ENCODE measurements at places on chromosomes 3 and 15.

- no peak for DNase-seq
Observed at GRCh38 chr3:15645246-15645645, 43.7 kb downstream of the BTD start.

DNA sequence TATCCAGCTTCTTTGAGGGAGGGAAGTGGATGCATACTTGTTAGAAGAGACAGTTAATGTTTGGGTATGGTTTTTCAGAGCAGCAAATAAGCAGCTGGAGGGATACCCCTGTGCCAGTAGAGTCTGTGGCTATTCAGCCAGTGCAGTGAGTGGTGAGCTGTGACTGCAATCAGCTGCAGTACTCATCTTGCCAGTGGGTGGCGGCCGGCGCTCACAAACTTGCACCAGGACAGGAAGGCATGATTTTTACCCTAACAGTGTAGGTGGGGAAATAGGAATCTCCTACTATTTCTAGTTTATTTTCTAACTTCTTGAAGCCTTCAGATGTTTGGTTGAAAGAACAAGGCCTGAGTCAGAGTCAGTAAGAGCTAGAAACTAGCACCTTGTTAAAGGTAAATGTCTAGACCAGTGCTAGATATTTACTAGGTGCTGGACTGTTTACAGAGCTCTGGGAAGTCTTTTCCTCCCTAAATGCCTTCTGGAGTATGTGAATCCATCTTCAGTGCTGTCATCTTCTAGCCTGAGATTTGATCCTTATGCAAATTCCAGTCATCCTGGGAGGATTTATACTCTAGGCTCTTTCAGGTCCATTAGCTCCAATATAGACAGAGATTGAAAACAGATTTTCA lies 23.6 kb downstream of the TIMP4 start:
- DNase-seq, result peak; percentile 25

DNA sequence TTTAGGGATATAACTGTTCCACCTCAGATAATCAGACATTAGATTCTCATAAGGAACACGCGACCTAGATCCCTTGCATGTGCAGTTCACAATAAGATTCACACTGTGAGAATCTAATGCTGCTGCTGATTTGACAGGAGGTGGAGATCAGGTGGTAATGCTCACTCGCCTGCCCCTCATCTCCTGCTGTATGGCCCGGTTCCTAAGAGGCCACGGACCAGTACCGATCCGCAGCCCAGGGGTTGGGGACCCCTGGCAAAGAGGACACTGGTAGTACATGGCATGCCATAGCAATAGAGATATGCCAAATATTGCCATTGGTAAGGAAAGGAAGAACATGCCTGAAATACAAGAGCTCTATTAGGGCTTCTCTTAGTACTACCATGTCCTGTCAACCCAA lies 59.7 kb downstream of the LSM3 start:
- DNase-seq, result no peak

- no peak for DNase-seq
Observed at GRCh38 chr3:173761161-173761560, 363.6 kb downstream of the NLGN1 start.

DNA sequence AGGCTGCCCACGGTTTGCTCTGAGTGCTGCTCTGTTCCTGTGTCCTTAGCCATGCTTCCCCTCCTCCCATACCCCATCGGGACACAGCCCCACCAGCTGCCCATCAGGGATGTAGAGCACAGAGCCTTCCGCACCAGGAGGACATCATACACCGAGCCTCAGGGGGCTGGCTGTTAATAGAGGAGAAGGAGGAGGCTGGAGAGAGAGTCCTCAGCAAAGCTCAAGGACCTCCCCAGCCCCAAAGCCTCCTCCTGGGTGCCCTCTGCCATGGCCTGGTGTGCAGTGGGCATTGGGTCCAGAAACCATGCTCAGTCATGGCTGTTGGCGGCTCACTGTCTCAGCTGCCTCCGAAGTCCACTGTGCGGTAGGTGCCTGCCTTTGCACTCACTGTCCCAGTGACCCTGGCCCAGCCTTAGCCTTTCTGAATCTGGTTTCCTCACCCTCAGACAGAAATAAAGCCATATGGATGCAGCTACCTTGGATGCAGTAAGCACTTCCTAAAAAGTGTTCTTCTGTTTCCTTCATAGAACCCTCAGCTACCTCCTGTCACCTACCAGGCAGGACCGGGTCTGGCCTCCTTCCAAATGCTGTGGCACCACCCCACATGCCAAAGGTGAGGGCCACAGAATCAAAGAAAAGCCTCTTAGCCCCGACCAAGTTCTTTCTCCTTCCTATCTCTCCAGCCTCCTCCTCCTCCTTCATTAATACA lies 53.9 kb downstream of the ACAD9 start:
- no peak for DNase-seq

DNA sequence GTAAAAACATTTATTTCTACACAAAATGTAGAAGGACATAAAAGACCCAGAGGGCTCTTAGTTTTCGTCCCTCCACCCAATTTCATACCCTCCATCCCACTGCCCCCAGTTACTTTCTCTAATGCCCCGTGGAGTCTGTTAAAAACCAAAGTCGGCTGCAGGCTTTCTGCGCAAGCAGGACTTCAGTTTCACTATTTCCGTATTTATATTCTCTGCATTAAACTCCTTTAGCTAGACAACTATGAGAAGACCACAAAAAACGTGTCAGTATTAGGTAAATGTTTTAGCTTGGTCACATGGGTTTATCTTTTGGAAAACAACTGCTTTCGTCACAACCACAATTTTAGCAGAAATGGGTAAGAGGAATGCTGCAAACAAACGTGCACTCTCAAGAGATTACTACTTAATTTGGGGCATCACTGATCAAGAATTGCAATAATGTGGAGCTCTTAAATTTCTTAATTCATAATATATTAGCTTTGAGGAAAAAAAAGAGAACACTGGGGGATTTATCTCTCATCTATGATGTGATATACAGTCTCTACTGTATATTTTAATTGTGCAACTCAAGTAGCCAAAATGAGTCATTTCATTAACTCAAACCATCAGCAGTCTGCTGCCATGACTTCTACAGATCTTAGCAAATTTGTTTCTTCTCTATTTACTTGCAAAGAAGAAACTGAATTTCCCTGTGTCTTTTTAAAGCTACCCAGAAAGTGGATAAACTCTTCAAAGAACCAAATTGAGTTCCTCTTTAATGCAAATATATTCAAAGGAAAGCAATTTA lies 740 bp upstream of the NSMCE3 start:
- no peak for DNase-seq

DNA sequence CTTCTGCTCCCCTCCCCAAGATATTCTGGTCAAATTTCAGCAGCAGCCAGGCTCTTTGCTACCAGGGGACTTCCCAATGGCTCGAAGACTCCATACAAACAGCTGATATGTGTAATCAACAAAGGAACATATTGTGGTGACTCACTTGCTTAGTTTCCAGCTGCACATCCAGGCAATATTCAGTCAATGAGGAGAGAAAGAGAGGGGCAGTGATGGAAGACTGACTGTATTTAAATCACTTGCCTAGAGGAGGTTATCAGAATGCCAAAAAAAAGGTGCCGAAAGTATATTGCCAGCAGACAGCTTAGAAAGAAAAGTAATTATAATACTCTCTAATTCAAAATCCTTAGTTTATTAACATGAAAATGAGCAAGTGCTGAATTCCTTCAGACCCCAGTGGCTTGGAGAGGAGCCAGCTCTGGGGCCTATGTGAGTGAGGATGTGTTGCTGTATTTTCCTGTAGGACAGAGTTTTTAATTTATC lies 236.5 kb downstream of the LRTM1 start:
- no peak for DNase-seq

- DNase-seq, result no peak
Observed at GRCh38 chr3:125160606-125161371, 51.8 kb downstream of the SLC12A8 start.

All from stimulated activated CD8-positive, alpha-beta memory T cell treated with anti-CD3 and anti-CD28 coated beads, Interleukin-7, amount 100 ng/mL, for 1 hour (primary cell).